ENCODE measurements at places on chromosomes 3 and 15. TPM values are rescaled to one million over a fixed set of nuclear protein-coding genes. Genes with fewer than 3 reads are reported as not detected.

DNA sequence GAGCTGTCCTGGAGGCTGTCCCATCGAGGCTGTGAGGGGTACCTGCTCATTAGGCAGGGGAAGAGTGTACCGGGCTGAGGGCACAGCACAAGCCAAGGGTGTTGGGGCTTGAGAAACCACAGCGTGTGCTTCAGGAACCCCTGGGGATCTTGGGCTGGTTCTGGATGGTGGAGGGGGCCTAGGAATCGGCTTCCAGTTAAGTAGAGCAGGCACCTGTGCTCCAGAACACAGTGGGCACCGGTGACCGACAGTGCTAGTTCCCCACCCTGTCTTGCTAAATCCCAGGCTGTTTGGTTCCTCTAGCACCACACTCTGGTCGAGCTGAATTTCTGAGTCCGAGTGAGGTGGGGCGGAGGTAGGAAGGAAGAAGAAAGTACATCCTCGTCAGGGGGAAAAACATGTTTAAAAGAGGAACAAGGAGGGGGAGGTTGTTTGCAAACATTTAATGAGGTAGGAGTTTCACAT lies 29.1 kb downstream of the SLC6A6 start:
- DNase-seq, result no peak

DNA sequence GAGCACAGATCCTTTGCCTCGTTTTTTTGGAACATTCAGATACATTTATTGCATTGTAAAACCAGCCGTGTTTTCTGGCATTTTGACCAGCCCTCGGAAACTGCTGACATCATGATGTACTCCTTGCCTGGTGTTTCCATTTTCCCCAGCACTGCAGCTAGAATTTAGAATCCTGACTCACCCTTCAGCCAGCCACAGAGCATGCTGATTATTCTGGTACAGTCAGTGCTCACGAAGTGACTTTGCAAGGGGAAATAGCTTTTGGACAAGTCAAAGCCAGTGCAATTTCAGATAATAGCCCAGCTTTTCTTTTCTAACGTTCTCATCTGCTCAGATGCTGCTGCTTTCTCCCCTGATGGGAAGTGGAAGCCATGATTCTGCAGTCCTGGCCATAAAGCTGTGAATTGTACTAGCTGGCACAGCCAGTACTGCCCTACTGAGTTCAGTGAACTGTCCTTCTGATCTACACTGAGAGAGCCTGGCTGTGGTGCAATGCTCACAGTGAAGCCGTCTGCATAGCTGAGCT lies 12.1 kb upstream of the CNBP start:
- DNase-seq, result no peak

DNA sequence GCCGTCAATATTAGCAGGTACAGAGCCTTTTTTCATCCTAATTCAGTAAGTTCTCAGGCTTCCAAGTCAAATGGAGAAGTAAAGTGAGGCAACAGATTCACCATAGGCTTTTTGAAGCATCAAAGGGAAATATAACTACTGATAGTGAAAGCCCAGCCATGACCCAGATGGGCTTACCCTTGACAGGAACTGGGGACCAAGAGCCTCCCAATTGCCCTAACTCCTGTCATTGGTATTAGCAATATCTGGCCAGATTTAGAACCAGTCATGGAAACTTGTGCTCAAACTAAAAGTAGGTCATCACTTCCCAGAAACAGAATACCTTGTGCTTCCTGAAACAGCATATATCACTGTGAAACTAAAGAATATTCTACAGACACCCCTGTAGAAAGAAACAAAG lies 33.0 kb downstream of the NME9 start:
- no peak for DNase-seq

Gene HEMK1
- 7.0 TPM for total RNA-seq

- peak; percentile 53 for DNase-seq
Observed at GRCh38 chr3:71657831-71658530, 67.2 kb downstream of the EIF4E3 start.

GRCh38 chr15:93649691-93650235 lies 560.8 kb upstream of the RGMA start:
- DNase-seq, result no peak

Gene HHLA2
- total RNA-seq, result not detected

Gene CCR2
- 3.6 TPM for total RNA-seq

- no peak for DNase-seq
Observed at GRCh38 chr3:34687671-34688070, 889.2 kb downstream of the PDCD6IP start.

GRCh38 chr3:188170461-188171459 lies 16.8 kb downstream of the LPP start:
- no peak for DNase-seq

GRCh38 chr3:127529346-127530188 lies 61.0 kb downstream of the TPRA1 start:
- DNase-seq, result no peak

Gene RLBP1
- total RNA-seq, result not detected

Gene HYKK
- 4.5 TPM for total RNA-seq

GRCh38 chr3:105387122-105387751 lies 20.5 kb downstream of the ALCAM start:
- no peak for DNase-seq

- no peak for DNase-seq
Observed at GRCh38 chr15:45606413-45606812, 19.2 kb downstream of the BLOC1S6 start.

Gene CHRNA3
- not detected for total RNA-seq

DNA sequence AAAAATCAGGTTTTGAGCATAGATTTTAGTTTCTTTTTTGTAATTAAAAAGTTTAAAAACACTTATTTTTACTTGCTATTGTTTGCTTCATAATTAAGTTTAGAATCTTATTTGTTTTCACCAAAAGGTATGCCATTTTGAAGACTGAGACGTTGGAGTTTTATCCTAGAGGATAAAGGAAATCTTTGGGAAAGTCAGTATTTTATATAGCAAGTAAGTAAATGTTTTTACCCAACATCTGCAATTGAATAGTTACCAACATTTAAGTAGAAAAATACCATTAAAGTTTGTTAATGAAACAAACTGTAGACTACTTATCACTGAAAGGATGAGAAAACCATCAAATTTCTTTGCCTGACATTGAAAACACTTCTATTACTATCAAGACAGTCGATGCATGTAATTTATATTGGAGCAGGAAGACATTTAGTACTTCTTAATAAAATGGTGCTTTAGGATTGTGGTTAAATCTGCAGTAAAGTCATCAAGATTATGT lies 14.0 kb upstream of the CHD2 start:
- DNase-seq, result no peak

Gene CCRL2
- 6.8 TPM for total RNA-seq

DNA sequence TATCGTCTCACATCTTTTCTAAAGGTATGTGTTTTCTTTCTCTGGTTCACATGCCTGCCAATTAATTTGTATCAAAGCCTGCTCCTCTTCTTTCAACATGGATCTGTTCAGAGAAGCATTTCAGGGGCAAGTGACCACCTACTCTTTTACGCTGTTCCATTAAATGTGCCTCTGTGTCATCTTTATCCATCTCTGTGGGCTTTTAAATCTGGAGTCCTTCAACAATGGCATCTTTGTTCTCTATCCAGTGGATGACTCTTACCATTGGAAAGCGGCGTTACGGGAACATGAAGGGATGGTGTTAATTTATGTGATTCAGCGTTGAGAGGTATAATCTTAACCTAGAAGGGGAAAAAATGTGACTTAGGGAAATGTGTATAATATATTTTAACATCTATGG lies 92.7 kb upstream of the CFAP20DC start:
- no peak for DNase-seq

Gene GAP43
- total RNA-seq, result not detected

Gene FBXO45
- total RNA-seq, result 7.1 TPM

- no peak for DNase-seq
Observed at GRCh38 chr15:32936283-32936918, 218.6 kb downstream of the GREM1 start.

DNA sequence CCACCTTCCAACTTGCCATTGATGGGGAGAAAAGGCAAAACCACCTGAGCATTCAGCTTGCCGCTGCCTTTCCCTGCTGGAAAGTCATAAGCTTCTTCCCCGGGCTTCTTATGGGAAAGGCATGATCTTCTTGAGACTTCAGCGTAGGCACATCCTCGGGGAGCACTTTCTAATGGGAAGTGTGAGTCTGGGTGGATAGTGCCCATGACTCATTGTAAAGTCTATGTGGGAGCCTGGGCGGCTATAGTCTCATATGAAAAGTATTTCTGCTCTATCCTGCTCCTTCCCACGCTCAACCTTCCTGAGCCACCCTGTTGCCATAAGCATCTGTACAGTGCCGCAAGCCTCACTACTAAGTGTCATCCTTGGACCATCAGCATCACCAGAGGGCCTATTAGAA lies 309.9 kb upstream of the THBS1 start:
- DNase-seq, result no peak

Gene ZBED2
- not detected for total RNA-seq

All from omental fat pad (tissue), 4 donors.